ENCODE measurements at places on chromosomes 7 and 10.
A peak's percentile ranks its signal among the peaks of the same experiment; 100 is the strongest.

DNA sequence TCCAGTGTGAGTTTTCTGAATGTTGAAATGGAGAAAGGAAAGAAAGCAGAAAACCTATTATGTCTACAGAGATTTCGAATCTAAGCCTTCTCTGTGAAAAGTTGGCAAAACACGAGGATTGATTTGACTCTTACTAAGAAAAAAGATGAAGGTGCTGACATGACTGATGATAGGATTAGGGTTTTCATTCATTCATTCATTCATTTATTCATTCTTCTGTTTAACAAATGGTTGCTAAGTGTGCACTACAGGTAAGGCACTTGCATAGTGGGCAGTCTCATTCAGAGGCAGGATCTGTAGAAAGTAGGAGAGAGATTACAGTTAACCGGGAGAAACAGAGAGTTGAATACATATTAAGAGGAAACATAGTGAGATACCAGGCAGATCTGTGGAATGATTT lies 137.1 kb downstream of the ZNF365 start:
- DNase-seq, result no peak

GRCh38 chr7:150721970-150722373 lies 5.6 kb downstream of the GIMAP1 start:
- no peak for DNase-seq

DNA sequence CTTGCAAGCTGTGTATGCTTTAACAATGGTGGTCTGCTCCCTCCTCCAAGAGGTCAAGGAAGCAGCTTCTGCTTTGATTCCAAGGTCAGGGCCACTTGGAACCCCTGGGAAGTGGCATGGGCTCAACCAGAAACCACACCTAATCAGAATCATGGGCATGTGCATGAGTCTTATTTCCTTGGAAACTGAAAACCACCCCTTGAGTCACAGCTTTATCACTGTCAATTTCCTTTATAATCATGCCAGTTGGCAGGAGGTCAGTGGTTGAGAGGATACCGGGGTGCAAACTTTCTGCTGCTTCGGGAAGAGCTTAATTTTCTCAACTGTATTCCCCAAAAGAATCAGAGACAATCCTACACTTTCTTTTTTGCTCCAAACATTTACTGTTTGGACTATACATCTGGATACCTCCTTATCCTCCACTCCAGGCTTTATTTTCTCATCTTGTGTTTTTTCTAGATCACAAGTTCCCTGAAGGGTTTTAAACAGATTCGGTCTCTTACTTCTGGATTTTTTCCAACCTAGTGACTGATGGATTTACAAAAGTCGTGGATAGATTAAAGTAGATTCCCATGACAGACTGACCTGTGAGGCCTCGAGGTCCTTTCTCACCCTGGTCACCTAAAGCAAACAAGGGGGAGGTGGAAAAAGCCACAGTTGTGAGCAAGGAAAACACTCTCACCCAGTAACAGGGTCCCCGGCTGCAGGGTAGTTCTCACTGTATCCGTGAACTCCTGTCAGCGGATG lies 36.0 kb downstream of the COL17A1 start:
- DNase-seq, result no peak

DNA sequence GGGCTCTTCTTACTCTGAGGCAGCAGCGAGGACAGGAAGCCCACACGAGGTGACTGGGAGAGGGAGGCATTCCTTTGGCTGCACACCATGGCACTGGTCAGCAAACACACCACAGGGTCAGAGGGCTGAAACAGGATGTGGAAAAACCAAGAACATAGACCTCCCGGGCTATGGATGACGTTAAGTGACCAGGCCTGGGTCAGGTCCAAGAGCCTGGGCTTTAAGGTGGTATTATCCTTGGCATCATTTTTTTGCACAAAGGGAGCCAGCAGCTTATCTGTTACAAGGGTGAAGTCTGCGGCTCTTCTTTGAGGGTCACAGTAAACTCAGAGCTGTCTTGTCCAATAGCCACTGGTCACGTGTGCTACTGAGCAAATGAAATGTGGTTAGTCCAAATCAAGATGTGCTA lies 7.0 kb downstream of the WDR91 start:
- no peak for DNase-seq

DNA sequence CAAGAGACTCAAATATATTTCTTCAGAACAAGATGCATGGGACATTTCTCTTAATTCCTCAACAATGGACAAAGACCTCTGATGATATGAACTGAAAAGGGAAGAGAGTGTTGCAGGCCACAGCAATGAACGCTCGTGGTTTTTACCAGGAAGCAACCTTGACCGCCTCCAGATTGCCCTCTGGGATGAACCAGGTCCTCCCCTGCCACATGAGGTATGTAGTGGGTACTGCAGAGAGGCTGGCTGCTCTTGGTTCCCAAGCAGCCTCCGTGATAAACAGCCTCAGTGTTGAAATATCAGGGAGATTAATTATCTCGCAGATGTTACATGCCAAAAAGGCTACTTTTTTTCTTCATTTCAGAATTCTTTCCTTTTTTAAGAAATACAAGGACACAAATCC lies 338.8 kb downstream of the ELMO1 start:
- DNase-seq, result no peak

GRCh38 chr7:127702052-127702652 lies 50.2 kb downstream of the SND1 start:
- no peak for DNase-seq

DNA sequence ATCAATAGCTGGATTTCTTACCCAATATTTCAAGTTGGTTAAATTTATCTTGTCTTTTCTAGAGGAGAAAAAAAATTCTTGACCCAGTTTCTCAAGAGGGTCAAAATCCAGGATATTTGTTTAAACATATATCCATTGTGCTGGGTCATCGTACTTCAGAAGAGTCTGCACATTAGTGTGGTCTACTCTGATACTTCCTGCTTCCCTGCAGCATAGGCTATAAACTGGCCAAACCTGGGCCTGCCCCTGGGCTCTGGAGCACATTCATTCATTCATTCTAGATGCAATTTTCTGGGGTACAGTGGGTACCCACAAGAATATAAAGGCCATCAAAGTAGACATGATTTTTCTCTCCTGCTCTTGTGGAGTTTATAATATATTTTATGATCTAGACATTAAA lies 142.1 kb upstream of the WNT16 start:
- DNase-seq, result no peak

- DNase-seq, result no peak
Measured at GRCh38 chr7:36082216-36082615, 70.8 kb upstream of the EEPD1 start.

DNA sequence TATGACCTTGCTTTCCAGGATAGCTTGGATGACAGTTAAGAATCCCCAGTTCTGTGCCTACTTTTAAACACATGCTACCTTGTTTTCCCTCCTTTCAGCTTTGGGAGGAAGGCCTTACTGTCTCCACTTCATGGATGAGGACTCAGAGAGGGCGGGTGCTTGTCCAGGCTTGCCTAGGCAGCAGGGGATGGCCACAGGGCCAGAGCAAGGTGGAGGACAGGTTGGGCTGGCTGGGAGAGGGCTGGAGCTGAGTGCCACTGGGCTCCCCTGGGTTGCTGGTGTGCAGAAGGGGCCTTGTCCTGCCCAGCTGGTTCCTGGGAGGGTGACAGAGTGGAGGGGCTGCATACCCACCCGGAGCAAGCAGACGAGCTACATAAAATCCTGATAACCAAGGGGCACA lies 117.8 kb downstream of the GRK5 start:
- DNase-seq, result no peak

DNA sequence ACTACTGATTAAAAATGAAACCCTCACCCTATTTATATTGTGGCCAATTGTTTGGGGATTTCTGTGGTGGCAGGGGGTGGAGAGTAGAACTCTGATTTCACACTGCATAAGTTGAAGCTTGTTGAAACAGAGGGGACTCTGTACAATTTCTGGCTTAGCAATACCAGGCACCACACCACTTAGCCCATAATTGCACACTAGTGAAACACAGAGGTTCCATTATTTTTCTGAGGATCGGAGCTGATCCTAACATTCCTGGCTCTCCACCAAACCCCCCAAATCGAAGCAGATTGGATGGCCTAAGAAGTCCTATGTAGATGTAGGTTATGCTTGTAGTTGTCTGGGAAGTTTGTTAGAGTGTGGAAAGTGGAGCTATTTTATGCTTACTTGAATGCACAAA lies 47.0 kb downstream of the PTN start:
- DNase-seq, result peak; percentile 89

DNA sequence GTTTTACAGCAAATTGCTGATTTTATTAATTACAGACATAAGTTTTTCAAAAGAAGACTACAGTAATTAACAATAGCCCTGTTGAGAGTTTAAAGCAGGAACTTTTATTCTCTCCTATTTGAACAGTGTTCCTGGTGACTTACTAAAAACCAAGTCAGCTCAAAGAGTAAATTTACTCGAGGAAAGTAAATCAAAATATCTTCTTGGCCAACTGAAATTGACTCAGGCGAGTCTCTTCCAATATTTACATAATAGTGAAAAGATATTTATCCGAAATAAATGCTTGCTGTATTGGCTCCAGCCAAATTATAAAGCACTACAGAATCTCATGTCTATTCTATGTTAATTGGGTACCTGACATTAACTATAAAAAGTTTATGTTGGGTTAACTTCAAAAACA lies 13.2 kb downstream of the CYTH3 start:
- no peak for DNase-seq

DNA sequence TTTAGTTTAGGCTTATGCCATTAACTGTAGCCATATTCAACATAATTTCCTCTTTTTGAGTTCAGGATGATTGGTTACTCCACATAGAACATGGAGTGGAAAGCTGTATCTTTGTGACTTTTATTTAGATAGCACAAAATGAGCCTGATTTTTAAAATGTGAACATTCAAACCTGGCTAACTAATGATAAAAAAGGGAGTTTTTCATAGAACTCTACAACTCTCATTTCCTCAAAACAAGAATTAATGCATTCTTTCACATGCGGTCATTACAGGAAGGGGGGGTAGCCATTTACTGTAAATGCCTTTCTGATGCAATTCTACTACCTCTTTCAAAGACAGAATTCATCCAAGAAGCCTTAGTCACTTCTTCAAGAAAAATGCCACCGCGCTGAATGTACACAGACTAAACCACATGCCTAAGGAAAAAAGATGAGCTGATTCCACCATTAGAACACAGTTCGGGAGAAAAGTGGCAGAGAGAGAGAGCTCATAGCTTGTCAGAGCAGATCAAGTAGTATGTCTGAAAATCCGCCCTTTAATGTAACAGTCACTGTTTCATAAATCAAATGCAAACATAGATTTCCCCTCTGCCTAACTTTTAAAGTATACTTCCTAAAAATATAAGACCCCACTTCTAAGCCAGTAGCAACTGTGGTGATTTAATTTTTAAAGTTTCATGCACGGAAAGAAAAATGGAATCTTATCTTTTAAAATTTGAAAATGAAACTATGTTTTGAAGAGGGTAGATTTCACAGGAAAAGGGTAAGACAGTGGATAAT lies 226.4 kb upstream of the KLF14 start:
- DNase-seq, result peak; percentile 97

DNA sequence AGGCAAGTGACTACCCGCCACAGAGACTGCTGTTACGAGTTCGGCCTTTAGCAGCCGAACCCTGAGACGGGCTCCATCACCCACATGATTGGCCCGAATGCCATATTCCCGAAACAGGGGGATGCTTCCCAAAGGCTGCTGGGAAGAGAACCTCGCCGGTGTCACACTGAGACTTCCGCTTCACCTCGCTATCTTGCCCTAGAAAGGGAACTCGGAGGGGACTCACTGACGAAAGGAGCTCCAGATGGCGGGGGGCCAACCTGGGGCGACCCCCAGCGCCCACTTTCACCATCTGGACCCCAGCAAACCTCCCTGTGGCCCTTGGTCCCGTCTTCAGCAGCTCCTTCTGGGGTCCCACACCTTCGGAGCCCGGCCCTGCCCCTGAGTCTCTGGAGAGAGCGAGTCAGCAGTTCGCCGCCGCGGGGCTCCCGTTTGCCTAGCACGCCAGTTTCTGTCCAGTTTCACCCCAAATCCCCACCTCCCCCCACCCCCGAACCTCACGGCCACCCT lies 529 bp downstream of the HPS1 start:
- no peak for DNase-seq

DNA sequence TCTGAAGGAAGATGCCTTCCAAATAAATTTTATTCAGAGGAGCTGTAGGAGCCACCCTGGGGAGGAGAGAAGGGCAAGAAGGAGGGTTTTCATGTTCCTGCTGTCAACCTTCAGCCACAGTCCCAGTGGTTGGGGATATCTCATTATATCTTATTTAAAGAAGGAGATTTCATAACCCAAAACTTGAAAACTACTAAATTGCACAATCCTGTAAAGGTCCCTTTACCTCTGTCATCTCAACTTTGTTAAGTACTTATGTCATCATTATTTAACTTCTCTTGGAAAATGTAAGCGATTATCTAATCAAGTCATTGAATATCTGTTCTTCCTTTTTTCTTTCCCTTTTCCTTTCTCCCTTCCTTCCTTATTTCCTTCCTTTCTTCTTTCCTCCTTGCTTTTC lies 794.5 kb upstream of the IGFBP3 start:
- DNase-seq, result no peak

- peak; percentile 31 for DNase-seq
Measured at GRCh38 chr7:5528071-5528814, 104.6 kb upstream of the TNRC18 start.
